ENCODE measurements at places on chromosomes 3 and 15.
A peak's percentile ranks its signal among the peaks of the same experiment; 100 is the strongest.

GRCh38 chr3:36893137-36893557, 51.7 kb downstream of the TRANK1 start:
- DNase-seq = peak; percentile 84

GRCh38 chr3:45426161-45426560, 37.8 kb downstream of the LARS2 start:
- DNase-seq = no peak

GRCh38 chr15:52505151-52505550, 23.5 kb downstream of the MYO5A start:
- no peak for DNase-seq

- no peak for DNase-seq
These were observed 50.7 kb downstream of the MAP6D1 start for GRCh38 chr3:183774631-183775030.

DNA sequence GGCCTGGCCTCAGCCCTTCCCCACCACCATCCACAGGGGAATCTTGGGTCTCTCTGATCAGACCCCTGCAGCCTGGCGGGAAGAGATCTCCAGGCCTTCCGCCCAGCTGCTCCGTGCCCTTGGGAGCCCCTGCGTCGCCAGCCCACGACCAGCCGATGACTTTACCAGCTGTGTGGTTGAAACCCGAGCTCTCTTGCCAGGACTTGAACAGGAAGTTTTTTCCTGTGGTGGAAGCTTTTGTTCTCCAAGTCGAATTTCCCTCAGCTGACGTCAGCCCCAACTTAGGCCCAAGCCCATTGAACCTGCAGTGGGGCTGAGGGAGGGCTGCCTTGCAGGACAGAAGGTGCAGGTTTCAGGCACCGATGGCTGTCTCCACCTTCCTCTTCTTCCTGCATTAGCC, 51.7 kb upstream of the SMAD3 start:
- peak; percentile 78 for DNase-seq

GRCh38 chr15:37105889-37106288, 5.5 kb upstream of the MEIS2 start:
- DNase-seq = no peak

DNA sequence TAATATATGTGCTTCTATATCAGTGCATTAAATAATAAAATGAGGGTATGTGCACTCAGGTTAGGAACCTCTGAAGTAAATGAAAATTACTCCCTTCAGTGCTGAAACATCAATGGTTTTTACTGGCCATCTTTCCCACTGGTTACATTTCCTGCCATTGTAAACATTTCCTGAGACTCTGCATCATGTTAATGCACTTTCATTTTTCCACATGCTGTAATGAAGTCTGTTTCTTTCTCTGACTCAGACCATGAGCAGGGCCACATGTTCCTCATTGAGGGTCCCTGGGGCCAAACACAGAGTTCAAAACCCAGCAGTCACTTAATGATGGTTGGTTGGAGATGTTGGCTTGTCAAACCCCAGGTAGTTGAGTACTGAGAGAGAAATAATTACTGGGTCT, 15.3 kb downstream of the FAM3D start:
- no peak for DNase-seq

GRCh38 chr15:78388865-78389264, 48.7 kb downstream of the CRABP1 start:
- no peak for DNase-seq

- DNase-seq = no peak
These were observed 302.8 kb upstream of the RBMS3 start for GRCh38 chr3:28978092-28978491.

DNA sequence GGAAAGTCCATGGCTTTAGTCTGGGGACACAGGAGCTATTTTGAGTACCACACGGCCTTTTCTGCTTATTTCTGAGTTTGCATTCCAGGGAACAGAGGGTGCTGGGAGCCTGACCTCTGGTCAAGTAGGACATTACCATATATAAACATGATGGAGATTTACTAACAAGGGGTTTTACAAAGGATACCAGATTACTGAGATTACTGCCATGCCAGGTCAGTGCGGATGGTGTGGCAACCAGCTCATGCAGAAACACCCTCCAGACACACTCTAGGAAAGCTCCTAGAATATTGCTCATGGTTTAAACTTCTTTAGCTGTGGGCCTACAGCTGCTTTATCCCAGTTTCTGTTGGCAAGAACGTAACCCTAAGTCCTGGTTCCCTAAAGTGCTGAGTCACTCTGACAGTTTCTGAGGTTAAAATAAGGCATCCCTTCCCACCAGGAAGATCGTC, 54.3 kb upstream of the AGTR1 start:
- no peak for DNase-seq

GRCh38 chr3:11029948-11030347, 37.4 kb downstream of the SLC6A1 start:
- no peak for DNase-seq

DNA sequence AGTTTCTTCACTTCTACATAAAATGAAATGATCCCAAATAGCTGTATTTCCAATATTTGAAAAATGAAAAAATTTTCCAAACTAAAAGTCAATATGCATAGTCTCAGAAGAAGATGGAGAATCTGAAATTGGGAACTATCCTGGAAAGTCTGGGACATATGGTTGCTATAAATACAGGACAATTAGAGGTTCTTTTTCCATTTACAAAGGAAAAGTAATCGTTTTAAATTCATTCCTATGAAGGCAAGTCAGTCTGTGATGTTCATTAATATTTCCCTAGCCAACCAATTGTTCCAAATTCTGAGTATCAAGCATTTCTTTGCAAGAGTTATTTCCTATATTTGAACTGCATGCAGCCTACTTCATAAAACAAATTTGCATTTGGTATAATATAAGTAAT, 102.2 kb downstream of the NEDD4 start:
- no peak for DNase-seq

DNA sequence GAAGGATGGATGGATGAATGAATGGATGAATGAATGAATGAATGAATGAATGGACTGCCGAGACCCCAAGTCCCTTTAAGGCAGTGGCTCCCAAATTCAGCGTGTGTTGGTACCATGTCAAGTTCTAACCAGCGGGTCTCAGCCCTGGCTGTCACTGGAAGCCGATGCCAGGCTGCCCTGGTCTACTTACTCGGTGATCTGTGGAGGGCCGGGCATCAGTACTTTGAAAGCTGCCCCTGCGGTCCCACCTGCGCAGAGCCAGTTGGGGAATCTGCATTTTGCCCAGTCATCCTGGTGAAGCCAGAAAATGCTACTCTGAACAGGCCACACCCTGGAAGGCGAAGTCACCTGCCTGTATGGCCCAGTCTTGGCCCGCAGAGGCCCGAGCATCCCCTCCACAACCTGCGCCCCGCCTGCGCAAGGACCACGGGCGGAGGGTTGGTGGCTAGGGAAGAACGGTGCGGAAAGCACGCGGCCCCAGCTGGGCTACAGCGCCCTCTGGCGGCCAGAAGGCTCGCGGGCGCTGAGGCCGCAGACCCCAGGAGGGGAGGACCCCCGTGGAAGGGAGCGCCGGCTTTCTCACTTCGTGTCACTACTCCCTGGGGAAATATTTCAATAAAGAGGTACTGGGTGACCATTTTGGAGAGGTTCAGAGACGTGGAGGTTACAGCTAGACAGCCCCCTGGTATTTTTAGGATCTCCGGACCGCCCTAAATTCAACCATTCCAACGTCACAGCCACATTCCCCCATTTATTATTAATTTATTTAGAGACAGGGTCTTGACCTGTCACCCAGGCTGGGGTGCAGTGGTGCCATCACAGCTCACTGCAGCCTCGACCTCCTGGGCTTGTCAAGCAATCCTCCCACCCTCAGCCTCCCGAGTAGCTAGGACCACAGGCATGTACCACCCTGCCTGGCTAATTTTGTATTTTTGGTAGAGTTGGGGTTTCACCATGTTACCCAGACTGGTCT, 34.9 kb downstream of the PRKCD start:
- peak; percentile 76 for DNase-seq

DNA sequence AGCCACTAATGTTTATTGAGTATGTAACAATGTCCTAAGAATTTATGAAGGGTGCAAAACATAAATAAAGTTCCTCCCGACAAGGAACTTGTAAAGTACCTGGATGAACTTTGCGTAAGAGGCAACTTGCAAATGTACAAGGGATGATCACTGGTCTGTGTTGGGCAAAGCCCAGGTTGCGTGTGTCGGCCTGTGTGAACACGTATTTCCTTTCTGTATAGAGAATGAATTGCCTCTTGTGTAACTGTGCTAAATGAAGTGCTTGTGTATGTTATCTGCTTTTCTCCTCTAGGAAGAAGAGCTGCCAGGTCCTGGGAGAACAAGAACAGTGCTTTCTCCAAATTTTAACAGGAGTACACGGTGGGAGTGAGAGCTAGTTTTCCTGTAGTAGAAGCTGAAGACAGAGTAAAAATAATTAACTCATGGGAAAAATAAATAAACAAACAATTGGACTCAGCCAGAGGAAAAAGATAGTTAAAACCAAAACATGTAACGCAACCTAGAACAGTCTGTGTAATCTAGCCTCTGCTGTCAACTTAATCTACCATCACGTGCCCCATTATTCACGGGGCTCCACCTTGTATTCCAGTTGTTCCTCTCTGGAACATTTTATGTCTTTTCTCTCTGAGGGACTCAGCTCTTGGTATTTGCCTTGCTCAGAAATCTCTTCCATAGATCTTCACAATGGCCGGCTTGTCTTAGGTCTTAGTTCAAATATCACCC, 83.7 kb upstream of the RASGRP1 start:
- no peak for DNase-seq

DNA sequence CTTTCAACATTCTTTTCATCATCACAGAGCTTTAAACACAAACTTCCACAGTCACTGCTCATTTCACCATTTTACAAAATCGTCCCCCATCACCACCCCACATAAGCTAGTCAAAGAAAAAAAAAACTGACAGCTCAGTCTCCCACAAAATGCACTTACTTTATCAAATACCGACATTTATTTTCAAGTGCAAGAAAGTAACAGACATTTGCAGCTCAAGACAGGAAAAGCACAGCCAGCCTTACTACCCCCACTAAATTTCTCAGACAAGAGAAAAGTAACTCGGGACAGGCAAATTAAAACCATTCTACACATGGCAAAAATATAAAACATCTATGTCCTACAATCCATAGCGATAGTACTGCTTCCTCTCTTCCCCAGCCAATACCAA, 402.4 kb downstream of the SHQ1 start:
- no peak for DNase-seq

- DNase-seq = no peak
These were observed 5.8 kb upstream of the TATDN2 start for GRCh38 chr3:10242182-10243065.

- DNase-seq = no peak
These were observed 22.5 kb downstream of the PXK start for GRCh38 chr3:58355179-58355578.

DNA sequence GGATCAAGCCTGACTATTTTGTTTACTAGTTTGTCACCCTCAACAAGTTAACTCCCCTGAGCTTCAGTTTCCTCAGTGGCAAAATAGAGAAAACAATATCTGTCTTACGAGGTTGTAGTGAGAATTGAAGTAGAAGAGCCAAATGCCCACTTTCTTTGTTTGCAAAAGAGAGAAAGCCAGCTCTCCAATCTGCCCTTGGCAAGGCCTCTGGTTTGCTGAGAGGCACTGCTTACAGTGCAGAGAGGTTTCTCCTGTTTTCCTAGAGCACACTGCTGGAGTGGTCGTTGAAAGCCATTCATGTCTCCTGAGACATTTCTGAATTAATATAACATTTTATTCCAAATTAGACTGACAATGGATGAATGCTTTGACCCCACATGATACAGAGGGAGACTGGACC, 260.5 kb upstream of the IGF1R start:
- DNase-seq = no peak

DNA sequence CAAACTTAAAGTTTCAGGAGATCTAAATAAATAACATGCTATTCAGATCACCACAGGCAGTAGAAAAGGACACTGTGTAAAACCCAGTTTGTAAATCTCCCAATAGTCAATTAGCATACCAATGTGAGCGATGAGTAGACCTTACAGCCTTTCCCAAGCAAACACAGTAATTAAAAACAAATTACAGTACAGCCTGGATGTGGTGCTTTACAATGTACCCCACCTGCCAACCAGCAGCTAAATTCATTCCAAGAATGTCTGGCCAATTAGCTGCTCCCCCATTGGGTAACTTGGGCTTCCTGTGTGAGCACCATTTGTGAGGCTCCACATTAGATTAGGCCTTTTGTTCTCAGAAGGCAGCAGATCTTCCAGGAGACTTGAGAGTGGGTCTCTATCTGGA, 635.0 kb downstream of the TBL1XR1 start:
- no peak for DNase-seq

DNA sequence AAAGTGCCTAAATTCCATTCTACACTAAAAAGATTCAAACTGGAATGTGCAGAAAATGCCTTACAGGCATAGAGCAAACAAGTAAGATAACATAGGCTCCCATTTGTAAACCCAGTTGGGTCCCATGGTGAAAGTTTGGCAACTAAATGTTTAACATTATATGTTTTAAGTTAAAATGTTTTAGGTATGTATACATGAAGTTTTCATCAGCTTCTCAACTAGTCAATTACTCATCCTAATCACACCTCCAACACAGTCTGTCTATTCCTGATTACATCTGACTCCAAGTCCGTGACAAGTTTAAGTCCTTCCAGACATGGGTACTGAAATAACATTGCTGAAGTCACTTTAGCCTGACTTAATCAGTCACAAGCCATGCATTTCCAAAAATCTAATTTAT, 25.0 kb downstream of the MYLK start:
- no peak for DNase-seq

- peak; percentile 17 for DNase-seq
These were observed 104.2 kb downstream of the IQCH start for GRCh38 chr15:67358812-67359211.

DNA sequence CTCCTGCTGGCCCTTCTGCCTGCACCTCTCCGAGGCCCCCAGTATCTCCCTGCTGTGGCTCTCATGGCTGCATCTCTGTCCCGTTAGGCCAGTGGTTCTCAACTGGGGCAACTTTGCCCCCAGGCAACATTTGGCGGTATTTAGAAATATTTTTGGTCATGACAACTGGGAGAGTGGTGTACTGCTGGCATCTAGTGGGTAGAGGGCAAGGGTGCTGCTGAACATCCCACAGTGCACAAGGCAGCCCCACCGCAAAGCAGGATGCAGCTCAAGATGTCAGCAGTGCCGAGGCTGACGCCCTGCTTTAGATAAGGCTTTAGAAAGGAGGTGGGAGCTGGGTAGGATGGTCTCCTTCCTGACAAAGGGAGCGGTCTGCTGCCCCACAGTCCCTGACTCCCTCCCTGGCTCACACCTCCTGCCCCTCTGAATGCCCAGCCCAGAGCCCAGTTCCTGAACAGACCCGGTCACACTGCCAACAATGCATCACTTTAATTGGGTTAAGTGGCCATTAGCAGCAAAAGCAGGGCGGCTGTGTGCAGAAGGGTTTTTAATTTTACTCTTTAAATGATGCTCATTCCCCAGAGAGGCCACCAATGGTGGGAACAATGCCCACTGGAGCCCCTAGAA, 68.8 kb upstream of the TMEM115 start:
- DNase-seq = no peak

- DNase-seq = peak; percentile 53
These were observed 527 bp downstream of the CSNK1G1 start for GRCh38 chr15:64355348-64355943.

Data from kidney (tissue), 22 donors.